ENCODE measurements at places on chromosomes 11 and 22. TPM values are rescaled to one million over a fixed set of nuclear protein-coding genes. Genes with fewer than 3 reads are reported as not detected.

DNA sequence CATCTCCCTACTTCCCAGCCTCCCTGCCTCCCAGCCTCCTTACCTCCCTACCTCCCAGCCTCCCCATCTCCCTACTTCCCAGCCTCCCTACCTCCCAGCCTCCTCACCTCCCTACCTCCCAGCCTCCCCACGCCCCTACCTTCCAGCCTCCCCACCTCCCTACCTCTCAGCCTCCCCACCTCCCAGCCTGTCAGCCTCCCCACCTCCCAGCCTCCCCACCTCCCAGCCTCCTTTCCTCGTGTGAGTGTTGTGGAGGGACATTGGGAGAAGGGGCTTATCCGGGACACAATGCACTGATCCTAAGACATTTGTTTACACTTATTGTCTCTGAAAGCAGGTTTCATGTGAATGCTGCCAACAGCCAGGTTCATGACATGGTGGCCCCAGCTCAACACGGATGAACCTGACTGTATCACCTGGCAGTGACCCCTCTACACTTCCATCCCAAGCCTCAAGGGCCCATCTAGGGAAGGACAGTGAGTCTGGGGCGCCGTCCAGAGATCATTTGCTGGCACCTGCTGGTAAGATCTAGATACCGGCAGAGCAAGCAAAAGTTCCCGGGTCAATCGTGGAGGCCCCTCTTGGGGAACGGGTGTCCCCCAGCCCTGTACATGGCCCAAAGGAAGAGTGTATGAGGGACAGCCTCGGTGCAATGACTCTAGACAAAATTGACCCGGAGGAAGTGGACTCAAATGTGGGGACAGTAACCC lies 34.5 kb upstream of the TH start:
- DNase-seq, result no peak

DNA sequence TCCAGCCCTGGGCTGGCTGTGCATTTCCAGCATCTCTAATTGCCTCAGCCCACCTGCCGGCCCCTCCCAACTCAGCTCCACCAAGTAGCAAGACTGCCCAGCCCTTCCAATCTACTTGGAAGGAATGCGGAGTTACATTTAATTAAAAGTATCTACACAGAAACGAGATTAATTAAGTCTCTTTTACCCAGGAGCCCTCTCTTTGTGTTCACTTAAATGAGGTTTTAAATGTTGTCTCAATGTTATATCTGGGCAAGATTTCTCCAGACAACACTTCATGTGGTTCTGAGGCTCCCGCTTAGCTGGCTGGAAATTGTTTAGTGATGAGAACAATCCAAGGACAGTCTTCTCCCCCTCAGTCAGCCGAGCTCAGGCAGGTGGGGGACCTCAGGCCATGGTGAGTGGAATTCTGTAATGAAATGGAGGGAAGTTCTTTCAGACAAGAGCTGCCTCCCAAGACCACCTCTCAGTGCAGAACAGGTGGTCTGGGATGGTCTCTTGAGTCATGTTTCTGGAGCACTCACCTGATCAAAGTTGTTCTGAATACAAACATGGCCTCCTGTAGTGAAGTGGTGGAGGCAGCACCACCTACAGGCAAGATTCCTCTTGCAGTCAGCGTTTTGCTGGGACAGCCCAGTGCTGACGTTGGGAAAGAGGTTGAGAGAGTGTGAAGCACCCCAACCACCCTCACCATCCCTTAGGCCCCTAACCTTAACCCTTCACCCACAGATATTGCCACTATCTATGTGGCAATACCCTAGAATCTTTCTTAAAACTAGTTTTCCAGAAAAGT lies 371.6 kb downstream of the CADM1 start:
- DNase-seq, result no peak

- peak; percentile 56 for DNase-seq
These were observed 845 bp downstream of the MPPED2 start for GRCh38 chr11:30585125-30585891.

GRCh38 chr11:114811971-114812370 lies 133.6 kb downstream of the NXPE2 start:
- DNase-seq, result no peak

DNA sequence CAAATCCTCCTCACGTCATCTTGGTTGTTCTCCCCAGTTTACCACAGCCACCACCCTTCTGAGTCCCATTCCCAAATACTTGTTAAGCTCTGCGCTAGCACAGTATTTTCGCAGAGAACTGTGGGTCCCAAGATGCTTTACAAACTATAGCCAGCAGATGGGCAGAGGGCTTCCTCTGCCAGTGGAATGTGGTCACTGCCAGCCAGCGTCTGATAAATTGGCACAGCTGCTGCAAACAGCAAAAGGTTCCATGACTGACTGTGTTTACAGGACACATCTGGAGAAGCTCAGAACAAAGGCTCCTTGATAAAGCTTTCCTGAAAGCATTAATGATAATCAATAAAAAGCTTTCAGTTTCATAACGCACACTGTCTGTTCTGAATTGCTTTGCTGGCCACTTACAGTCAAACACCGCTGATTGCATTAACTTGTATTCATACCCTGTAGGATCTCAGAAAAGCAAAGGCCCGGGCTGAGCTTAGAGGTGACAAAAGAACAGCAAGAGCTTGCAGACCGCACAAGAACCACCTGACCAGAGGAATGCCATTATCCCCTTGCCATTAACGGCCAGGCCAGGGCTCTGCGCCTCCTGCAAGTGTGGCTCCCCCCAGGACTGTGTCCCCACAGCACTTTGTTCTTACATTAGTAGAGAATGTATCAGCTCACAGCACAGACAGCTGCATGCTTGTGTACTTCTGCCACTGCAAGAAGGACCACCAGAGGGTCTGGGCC lies 120.6 kb downstream of the MICAL3 start:
- DNase-seq, result no peak

- no peak for DNase-seq
These were observed 129.0 kb downstream of the TEAD1 start for GRCh38 chr11:12803086-12803826.

GRCh38 chr11:31408201-31408600 lies 38.5 kb downstream of the DNAJC24 start:
- no peak for DNase-seq

- DNase-seq, result no peak
These were observed 156.8 kb upstream of the BDNF start for GRCh38 chr11:27857014-27857413.

GRCh38 chr11:102168481-102168880 lies 58.2 kb downstream of the YAP1 start:
- DNase-seq, result no peak

The PLEKHB1 gene
- total RNA-seq, result 1.5 TPM

The SERPINH1 gene
- total RNA-seq, result 29.6 TPM

The CFAP300 gene
- total RNA-seq, result not detected

The TUB gene
- 0.43 TPM for total RNA-seq

The OR6X1 gene
- not detected for total RNA-seq

The FXYD2 gene
- 1.9 TPM for total RNA-seq

Measured in activated CD4-positive, alpha-beta T cell treated with anti-CD3 and anti-CD28 coated beads, Interleukin-2, amount 10 ng/mL, durations not matched to agents 24 days and 14 days (primary cell).